HFF-Myc (cell line): ENCODE measurements at places on chromosomes 7 and 10.
A peak's percentile ranks its signal among the peaks of the same experiment; 100 is the strongest.

- DNase-seq: no peak
These were observed 7.6 kb downstream of the NFKB2 start for GRCh38 chr10:102403115-102403514.

GRCh38 chr7:100397315-100398081 lies 24.2 kb downstream of the PILRA start:
- DNase-seq: no peak

DNA sequence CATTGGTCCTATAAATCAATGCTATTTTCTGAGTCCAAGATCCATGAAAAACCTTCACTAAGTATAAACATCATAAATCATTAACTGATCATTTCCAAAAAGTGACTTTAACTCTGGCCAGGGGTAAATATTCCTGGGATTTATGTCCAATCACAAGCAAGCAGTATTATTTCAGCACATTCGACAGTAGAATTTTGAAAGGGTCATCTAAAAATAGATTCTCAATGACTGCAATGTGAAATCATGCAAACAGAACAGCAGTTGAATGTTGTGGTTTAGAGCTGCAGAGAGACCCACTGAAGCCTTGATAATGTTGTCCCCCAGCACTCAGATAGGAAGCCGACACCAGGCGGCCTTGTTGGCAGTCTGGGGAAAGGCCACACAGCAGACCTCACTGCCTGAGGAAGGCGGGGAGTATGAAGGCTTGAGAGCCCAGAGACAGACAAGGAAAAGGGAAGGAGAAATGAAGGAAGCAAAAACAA lies 38.1 kb downstream of the FAM107B start:
- DNase-seq: no peak

DNA sequence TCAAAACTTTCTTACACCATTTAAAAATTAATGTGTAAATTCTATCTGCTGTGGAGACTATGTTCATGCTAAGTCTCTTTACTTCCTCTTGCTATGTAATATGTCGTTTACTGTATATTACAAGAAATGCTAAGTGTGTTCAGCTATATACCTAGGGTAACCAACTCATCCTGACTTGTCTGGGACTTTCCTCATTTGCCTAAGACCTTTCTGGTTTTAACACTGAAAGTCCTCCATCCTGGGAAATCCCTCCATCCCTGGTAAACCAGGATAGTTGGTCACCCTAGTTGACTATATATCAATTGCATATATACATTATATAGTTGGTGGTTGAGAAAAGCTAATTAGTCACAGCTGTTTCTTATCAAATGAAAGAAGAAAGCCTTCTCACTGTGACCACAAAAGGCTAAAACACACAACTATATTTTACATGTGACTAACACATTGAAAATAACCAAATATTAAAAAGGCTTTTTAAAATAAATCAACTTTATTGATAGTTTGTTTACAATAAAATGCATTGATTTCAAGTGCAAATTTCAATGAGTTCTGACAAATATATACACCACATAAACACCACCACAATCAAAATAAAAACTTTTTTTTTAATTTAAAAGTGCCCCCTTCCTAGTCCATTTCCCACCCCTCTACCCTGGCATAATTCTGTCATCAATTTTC lies 167.7 kb upstream of the INHBA start:
- no peak for DNase-seq

DNA sequence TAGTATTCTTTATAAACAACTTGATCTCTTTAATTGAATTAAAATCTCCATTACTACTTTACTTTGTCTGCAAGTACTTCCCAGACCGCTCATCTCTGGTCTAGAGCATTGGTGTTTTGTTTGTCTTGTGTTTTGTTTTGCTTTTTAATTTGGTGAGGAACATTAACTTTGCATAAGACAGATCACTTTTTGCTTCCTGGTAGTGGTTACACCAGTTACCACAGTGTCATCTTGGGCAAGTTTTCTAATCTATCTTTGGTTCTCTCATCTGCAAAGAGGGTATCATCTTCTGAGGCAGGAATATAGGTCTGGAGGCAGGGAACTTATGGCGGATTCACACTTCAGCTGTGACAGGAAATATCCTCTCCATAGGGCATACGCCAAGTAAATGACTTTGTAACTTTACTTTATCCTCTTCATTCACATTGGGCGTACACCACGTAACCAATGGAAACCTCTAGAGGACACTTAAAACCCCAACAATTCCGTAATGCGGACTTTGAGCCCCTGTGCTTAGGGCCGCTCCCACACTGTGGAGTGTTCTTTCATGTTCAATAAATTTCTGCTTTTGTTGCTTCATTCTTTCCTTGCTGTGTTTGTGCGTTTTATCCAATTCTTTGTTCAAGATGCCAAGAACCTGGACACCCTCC lies 83.2 kb upstream of the JAZF1 start:
- DNase-seq: no peak

GRCh38 chr7:139702313-139702731 lies 75.5 kb downstream of the HIPK2 start:
- DNase-seq: no peak

- no peak for DNase-seq
These were observed 118.9 kb downstream of the ITIH5 start for GRCh38 chr10:7547829-7548228.

DNA sequence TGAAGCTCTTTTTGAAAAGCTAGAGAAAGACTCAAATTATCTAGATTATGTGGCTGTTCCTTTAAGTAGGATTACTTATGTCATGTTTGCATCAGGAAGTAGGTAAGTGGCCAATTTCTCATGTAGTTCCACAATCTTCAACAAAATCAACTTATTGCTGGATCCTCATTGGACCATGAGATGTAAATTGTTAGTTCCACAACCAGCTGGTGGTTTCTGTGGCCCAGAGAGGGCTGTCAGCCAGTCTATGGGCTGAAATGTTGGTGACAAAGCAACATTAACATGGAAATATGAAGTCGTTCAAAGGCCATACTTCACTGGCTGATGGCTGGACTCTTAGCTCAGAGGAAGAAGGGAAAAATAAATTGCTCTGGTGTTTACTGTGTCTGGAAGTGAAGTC lies 157.9 kb downstream of the PLXDC2 start:
- no peak for DNase-seq

GRCh38 chr10:8272794-8273425 lies 218.4 kb downstream of the GATA3 start:
- no peak for DNase-seq

- no peak for DNase-seq
These were observed 29.5 kb upstream of the COBL start for GRCh38 chr7:51346126-51346525.

DNA sequence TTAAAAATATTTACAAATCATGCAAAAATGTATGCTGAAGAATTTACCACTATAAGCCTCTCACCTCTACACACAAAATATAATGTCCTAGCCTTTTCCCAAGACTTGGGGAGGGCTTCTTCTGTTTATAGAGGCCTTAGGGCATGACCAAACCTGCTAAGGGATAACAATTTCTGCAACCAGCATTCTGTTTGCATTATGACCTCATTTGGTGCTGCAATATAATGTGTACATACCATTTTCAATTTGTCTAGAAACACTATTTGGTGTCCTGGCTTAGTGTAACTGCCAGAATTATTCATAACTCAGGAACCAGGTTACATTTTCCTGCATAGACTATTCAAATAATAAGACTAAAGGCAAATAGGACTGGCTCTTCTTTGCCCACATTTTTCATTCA lies 446.6 kb upstream of the SORCS1 start:
- no peak for DNase-seq

DNA sequence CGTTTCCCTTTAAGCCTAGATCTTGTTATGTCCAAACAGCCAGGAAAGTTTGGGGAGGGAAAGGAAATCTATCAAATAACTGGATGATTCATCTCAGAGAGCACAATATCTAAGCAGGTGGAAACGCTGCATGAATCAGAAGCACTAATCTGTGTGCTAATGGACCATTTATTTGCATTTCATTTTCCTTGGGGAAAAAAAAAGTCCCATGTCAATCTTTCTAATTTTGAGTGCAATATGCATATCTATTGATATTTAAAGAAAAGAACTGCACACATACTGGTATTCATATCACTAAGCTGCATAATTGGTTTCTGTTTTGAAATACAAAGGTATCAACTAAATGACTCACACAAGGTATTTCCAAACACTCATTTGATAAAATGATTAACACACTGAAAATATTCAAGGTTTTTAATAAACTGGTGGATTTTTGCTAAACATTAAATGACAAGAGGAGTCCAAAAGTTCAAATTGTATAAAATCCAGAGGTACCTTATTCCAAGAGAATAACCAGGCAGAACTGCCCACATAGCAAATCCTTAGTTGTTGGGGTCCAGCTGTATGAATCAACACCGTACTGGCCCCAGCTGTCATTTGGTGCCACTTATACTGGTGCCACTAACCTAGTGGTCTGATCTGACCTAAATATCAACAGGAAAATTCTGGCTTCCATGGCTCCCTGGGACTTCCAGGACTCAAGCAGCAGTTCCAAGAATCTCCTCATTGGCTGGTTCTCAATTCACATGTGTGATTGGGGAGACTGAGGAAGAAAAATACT lies 122.2 kb upstream of the SP4 start:
- DNase-seq: no peak

- DNase-seq: no peak
These were observed 50.1 kb downstream of the MCU start for GRCh38 chr10:72742092-72742491.

DNA sequence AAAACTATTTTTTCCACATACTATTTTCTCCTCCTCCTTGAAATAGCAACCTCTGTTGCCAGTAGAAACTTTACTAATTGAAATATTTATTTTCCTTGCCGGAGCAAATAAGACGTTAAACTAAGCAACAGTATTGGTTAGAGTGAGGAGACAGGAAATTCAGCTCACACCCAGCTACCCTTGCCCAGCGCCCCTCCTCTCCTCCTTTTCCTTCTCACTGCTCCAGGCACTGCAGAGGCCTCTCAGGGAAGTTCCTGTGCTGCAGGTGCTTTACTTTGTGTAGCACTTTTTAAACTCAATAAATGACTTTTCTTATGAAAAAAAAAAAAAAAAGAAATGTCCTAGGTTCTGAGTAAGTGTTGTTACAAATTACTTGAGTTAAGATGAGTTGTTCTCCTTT lies 134.0 kb downstream of the SEMA3E start:
- DNase-seq: no peak

GRCh38 chr10:96673318-96674099 lies 46.8 kb downstream of the PIK3AP1 start:
- DNase-seq: no peak

DNA sequence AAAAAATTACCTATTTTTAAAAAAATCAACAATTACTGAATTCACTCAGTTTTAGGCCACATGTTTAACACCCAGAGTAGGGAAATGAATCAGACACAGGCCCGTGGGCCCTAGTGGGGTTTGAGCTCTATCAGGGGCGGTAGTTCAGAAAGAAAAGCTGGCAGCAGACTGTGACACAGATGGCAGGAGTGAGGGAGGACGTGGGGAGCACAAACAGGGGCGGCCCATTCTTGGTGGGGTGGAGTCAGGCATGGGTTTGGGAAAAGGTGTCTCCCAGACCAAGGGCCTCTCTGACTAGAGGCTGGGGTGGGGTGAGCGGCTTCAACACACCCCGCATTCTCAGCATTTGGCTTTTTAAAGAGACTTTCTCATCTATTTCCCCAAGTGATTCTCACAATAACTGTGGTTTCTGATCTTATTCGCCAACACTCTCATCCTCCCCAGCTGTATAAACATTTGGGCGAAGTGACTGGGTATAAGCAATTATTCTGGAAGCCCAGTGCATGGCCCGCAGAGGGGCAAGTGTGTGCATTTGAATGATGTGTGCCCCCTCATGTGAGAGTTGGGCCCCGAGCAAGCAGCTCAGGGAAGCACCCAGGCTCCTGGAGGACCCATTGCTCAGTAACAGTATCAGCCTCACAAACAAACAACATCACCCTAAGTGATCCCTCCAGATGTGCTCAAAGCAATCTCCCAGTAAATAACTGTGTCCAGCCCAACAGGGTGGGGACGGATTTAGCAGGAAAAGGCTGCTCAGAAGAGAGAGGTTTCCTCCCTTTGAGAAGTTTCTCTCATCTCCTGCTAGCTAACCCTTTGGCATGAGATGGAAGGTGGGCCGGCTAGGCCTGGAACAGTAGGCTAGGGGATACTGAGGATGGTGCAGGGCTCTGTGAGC lies 437.6 kb upstream of the ZMIZ1 start:
- DNase-seq: no peak

- no peak for DNase-seq
These were observed 6.6 kb upstream of the FEZF1 start for GRCh38 chr7:122311050-122311700.

DNA sequence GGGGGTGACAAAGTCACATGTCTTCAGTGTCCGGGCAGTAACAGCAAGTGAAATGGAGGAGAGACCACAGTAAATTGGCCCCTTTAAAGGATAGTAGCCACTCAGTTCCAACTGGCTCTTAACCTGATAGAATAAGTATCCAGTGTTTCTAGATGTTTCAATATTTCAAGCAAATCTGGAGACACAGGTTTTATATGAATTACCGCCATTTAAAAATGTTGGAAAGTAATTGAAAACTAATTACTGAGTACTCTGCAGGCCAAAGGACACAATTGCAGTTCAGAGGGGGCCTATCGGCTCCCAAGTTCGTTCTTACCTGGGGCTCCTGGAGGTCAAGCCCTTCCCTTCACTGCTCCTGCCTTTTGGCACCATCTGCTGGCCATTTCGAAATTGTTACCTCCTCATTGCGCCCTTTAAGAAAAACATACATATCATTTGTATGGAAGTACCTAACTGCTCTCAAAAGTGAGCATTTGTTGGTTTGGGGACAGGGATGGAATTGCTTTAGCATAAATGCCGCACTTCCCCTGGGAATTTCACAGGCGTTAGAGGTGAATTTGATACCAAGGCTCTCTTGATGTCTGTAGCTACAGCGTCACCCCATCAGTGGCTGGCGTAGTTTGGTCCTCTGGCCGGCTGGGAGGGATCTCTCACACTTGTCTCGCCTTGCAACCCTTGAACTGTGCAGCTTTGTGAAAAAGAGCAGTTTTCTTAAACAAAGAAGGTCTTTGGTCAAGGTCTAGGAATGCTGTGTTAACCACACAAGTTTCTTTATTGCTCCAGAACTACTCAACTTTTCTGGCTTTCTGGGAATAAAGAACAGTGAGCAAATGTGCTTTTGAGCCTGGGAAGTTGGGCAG lies 220.0 kb downstream of the ARHGAP21 start:
- no peak for DNase-seq

- no peak for DNase-seq
These were observed 189.6 kb downstream of the CTTNBP2 start for GRCh38 chr7:117683430-117684175.

DNA sequence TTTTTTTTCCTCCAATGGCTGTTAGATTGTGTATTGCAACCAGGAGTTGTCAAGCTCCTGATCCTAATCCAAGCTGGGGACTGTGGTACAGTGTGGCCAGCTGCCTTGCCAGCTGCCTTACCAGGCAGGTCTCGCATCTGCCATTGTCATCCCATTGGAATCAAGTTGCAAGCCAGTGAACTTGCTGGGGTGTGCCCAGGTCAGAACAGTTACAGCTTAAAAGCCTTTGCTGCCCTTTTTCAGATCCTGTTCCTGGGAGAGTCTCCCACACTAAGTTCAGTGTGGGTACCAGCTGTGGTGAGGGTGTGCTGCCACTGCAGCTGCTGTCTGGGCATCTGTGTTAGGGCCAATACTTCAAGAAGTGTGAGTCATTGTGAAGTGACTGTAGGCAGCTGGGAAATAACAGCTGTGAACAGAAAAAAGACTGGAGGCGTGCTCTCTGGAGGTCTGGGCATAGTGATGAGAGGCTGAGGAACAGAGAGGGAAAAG lies 72.8 kb downstream of the CCNY start:
- peak; percentile 56 for DNase-seq
